ENCODE measurements at places on chromosomes 3 and 15. TPM values are rescaled to one million over a fixed set of nuclear protein-coding genes. Genes with fewer than 3 reads are reported as not detected.

CPNE9 gene
- not detected for total RNA-seq

LTK gene
- not detected for total RNA-seq

CLDN16 gene
- not detected for total RNA-seq

NRG4 gene
- total RNA-seq = 0.13 TPM

LOXL1 gene
- total RNA-seq = 63.7 TPM

MBD4 gene
- total RNA-seq = 45.4 TPM

CX3CR1 gene
- 0.08 TPM for total RNA-seq

DYNLT2B gene
- 16.7 TPM for total RNA-seq

EPB42 gene
- not detected for total RNA-seq

ATP13A5 gene
- total RNA-seq = not detected

CNTN4 gene
- total RNA-seq = 2.3 TPM

ISLR gene
- total RNA-seq = 64.9 TPM
